ENCODE measurements at places on chromosomes 3 and 15. TPM values are rescaled to one million over a fixed set of nuclear protein-coding genes. Genes with fewer than 3 reads are reported as not detected.

PLA1A gene
- total RNA-seq: 0.31 TPM

TMEM207 gene
- not detected for total RNA-seq

DNA sequence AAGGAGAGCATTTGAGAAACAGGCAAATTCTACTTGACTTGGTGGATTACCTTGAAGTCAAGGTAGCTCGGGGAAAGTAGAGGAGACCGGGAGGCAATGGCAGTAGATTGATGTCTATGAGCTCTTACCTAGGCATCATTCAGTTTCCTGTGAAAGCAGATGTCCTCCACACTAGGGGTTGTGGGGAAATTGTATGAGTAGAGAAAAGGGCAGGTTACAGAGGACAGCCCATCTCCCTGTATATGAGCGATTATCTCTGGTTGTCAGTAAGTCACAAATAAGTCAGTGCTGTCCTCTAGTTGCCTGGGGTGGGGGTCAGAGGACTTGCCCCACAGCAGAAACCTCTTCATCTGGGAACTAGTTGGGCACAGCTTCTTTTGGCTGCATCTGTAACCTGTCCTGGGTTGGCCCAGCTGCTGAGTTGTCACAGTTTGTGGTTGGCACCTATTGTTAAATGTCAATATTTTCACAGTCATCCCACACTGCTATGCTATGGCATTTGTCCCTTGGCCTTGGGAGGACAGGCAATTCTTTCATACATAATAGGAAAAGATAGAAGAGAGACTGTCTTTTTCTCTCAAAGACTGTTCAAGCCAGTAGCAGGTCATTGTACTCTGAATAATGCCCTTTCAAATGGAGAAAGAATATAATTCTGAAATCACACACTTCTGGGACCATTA lies 53.6 kb upstream of the LRRFIP2 start:
- DNase-seq: no peak

DNA sequence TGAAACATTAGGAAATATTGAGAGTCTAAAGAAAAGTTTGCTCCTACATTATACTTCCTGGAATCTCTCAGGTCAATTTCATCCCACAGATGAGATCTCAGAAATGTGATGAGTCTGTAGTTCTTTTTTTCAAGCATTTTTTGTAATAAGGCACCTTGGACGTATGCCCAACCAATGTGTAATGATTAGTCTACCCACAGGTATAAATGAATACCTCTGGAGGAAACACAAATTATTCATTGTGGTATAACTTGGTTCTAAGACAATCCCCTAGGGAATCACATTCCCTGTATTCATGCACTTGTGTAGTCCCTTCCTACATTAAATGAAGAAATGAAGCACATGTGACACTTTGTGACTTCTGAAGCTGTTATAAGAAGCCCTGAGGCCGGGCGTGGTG lies 596.2 kb upstream of the UBE2E2 start:
- no peak for DNase-seq

GRCh38 chr3:73681610-73682009 lies 56.9 kb upstream of the PDZRN3 start:
- no peak for DNase-seq

Measured in activated CD4-positive, alpha-beta T cell treated with anti-CD3 and anti-CD28 coated beads, Interleukin-2, amount 10 ng/mL, durations not matched to agents 24 days and 14 days (primary cell).